Stimulated activated CD4-positive, alpha-beta T cell treated with anti-CD3 and anti-CD28 coated beads, Interleukin-2, amount 100 ng/mL, for 24 hours (primary cell): ENCODE measurements at places on chromosomes 4 and X.

DNA sequence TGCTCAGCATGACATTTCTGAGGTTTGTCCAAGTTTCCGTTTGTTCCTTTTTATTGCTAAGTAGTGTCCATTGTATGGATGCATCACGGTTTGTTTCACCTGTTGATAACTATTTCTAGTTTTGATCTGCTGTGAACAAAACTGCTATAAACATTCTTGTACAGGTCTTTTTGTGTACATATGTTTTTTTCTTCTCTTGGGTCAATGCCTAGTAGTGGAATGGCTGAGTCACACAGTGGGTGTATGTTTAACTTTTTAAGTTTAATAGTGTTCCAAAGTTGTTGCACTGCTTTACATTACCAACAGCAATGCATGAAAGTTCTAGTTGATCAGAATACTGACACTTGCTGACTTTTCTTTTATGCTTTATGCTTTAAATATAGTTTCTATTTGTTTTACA, 76.7 kb downstream of the MAOB start:
- DNase-seq = no peak

- DNase-seq = no peak
Observed at GRCh38 chr4:1592068-1592708, 91.9 kb downstream of the FAM53A start.

GRCh38 chr4:103853627-103854026, 133.8 kb upstream of the TACR3 start:
- no peak for DNase-seq

GRCh38 chr4:121041307-121042090, 30.8 kb downstream of the NDNF start:
- peak; percentile 26 for DNase-seq

DNA sequence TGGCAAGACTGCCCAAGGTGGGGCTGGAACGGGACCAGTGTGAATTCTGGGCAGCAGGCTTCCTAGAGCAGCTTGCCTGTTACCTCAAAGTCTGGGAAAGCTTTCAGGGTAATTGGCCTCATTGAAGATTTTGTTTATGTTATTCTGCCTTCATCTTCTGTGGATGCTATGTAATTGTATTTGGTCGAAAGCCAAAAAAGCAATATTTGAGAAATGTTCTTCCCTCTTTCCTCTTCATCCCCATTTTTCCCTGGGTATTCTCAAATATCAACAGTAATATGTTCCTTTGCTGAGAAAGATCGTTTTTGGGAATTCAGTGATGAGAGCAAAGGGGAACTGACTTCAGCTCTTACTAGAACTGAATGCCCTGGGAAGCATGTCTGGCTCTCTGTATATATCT, 12.9 kb downstream of the TMEM131L start:
- DNase-seq = no peak

DNA sequence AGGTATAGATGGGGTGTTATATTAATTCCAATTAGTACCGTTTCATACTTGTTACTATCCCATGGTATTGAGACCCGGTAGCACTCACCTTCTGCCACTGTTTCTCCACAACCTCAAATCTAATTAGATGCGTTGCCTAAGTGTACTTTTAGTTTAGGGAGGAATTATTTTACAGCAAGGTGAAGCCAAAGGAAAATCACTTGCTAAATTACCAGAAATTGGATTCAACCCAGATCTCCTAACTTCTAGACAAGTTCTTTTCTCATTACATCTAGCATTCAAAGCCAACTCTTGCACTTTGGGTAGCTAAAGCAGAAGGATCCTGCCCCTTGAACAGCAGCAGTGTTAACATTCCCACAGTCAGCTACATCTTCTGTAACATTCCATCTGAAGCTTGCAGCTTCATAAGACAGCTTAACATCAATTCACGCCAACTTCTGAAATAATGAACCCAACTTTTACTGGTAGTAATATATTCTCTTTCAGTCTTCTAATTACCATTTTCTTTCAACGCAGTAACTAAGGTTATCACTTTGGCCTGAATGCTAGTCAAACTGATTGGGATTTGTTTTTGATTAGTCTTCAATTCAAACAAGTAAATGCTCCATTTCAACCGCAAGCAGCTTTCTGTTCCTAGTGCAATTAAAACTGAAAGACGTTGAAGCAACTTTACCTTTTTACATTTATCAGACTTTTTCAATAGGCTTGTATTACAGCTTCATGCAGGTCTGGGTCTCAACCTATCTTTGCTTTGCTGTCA, 934 bp upstream of the SEC31A start:
- DNase-seq = no peak

GRCh38 chrX:49919617-49920016, 2.8 kb upstream of the CLCN5 start:
- DNase-seq = peak; percentile 39

DNA sequence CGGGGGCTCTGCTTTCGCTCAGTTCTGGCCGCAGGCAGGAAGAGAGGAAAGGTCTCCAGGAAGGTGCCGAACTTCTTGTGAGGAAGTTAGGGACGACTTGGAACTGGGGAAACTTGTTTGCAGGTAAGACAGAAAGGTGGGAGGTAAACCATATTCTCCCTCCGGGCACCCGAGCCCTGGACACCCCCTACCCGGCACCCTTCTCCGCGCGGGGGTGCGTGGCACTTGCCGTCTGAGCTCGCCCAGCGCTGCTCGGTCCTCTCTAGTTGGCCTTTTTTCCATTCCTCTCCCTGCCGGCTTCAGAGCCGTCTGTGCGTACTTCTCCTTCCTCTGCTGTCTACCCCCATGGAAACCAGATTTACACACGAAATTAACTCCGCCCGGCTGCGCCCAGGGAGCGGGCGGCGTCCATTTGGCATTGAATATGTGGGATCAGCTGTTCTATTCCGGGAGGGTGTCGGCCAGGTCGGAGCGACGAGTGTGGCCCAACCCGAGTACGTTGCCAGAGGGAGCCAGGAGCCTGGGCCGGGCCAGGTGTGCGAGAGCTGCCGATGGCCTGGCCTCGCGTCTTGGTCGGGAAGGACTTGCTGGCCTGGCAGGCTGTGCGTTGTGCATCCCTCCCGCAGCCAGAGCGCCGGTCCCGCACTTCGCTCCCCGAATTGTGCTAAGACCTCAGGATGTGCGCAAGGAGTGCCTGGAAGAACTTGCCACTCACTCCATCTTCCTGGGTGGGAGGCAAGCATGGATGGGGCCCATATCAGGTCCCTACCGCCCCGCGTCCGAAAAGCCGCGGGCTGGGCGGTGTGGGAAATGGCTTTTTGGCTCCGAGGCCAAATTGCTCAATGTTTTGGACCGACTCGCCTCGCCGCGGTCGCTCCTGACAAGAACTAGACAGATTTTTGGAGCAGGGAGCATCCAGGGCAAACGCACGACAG, 1.7 kb downstream of the PDGFRA start:
- DNase-seq = no peak
